EH (cell line): ENCODE measurements at places on chromosomes 5 and 9.

DNA sequence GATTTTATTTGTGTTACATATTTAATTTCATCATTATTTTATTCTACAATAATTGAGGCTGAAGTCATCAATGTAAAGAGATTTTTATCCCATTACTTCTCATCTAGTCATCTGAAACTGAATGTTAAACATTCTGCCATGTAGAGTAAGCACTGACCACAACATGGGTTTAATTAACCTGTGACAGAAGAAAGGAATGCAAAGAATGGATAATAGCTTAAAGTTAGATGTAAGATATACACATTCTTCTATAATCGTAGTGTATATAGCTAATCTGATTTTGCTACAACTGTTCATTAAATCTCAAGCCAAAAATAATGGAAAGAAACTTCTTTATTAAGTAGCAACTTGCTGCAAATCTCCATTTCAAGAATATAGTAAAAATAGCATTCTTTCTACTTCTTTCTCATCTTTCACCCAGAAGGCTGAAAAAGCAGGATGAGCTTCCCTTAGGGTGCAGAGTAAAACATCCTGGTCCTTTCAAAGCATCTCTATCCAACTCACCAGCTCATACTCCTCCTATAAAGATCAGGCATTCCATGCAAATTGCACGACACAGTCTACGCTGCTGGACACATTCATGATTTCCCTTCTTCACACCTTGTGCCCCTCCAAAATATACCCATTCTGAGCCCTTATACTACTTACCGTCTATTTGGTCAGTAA, 115.2 kb downstream of the EFNA5 start:
- peak; percentile 77 for DNase-seq

- DNase-seq: no peak
These were observed 985 bp upstream of the WDR38 start for GRCh38 chr9:124852121-124852828.

GRCh38 chr5:151081431-151082281, 822 bp upstream of the TNIP1 start:
- DNase-seq: peak; percentile 81

DNA sequence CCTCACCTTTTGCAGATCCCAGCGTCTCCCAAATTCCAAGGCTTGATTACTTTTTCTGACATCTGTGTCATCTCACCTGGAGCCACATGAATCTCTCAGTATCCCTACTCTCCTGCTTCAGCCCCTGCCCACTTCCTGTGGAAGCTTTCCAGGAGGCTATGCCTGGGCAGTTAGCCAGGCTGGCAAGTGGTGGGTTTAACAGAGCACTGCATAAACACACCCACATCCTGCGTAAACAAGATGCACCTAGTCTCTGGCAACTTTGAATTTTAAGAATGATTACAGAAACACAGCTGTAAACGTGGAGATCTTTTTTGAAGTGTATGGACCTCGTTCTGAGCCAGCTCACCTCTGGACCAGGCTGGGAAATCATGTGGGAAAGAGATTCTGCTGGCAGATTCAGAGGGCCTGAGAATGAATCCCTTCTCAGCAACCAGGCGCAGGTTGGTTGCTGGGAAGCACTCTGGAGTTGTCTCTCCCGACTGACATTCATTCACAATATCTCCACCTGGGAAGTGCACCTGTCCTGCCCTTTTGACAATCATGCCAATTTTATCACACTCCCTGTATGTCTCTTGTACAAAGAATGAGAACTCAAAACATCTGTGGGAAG, 55.7 kb upstream of the FANCC start:
- DNase-seq: no peak

DNA sequence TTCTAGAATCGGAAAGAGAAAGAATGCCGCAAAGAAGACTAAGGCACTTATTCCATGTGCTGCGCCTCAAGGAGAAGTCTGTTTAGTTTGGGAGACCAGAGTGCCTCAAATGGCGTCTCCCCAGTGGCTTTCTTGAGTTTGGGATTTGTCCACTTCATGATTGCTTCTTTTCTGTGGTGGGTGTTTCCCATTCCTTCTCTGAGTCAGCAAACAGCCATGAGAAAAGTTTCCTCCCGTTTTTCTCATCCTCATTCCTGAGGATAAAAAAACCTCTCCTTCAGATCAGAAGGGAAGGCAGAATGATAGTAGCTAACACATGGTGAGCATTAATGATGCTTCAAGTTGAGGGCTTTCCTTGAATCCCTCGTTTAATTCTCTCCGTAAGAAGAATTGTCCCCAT, 275.9 kb upstream of the WWC1 start:
- DNase-seq: peak; percentile 69

- no peak for DNase-seq
These were observed 5.9 kb upstream of the LCN1 start for GRCh38 chr9:135515083-135515951.

DNA sequence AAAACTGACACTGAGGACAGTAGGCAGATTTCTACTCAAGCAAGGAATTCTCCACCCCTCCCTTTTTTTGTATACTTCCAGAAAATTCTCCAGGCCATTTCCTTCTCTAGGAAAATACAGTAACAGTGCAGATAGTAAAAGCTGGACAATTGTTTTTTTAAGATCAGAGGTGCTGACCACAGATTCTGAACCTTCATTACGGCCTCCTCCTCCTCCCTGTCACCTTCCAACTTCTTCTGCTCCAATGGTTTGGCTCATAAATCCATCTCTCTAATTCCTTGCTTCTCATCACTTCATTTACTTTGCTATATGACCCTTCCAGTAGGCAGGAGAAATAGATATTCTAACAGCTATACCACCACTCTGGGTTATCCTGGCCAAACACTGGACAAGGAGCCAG, 220.6 kb downstream of the FBN2 start:
- no peak for DNase-seq

DNA sequence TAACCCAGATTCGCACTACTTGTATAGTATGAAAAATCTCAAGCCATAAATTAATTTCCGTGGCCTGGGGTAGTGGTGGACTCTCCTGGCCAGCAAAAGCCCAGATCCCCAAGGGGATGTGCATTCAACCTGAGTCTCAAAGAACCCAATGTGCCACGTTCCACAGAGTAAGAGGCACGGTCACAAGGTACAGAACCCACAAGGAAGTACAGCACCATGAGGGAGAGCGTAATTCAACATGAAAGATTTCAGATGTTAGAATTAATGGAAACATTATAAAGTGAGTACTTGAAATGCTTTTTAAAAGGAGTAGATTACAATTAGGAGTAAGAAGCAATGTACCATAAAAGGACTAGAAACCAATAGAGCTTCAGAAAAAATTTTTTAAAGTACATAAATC, 23.4 kb downstream of the SRD5A1 start:
- no peak for DNase-seq

DNA sequence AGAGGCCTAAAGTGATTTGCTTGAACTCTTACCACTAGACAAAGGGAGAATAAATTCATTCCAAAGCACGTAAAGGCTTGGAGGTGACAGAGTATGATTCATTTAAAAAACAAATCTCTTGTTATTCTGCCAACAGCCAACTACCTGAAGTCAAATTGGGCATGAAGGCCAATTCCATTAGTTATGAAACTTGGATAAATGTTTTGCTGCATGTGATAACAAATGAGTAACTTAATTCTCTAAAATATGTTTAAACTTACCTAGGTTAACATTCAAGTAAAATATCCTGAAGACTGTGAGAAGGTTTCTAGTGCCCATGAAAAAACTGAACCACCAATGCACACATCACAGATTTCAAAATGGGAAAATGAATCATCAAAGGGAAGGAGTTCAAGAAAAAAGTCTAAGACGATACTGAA, 120.1 kb upstream of the TSLP start:
- no peak for DNase-seq

- no peak for DNase-seq
These were observed 139.7 kb downstream of the TLE1 start for GRCh38 chr9:81549500-81550206.

DNA sequence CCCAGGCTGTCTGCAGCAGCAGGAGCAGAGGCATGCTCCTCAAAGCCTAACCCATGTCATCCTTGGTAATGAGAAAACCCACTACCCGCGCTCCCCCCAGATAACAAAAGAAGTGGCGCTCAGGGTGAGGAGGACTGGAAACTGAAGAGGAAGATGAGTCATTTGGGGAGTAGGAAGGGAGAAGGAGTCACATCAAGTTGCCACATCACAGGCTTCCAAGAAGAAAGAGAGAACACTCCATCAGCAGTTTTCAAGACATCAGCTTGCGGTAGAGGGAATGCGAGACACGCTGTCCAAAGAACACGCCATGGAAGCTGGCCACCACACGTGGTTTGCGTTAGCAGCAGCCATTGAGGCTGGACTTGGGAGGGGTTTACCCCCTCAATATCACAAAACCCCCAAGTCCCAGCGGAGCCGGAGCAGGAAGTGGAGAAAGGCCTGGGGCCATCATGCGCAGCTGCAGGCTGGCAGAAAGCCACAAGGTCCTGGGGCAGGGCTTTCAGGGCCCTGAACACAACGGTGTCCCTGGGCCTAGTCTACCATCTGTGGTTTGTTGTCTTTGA, 41.5 kb downstream of the SH3PXD2B start:
- peak; percentile 99 for DNase-seq

DNA sequence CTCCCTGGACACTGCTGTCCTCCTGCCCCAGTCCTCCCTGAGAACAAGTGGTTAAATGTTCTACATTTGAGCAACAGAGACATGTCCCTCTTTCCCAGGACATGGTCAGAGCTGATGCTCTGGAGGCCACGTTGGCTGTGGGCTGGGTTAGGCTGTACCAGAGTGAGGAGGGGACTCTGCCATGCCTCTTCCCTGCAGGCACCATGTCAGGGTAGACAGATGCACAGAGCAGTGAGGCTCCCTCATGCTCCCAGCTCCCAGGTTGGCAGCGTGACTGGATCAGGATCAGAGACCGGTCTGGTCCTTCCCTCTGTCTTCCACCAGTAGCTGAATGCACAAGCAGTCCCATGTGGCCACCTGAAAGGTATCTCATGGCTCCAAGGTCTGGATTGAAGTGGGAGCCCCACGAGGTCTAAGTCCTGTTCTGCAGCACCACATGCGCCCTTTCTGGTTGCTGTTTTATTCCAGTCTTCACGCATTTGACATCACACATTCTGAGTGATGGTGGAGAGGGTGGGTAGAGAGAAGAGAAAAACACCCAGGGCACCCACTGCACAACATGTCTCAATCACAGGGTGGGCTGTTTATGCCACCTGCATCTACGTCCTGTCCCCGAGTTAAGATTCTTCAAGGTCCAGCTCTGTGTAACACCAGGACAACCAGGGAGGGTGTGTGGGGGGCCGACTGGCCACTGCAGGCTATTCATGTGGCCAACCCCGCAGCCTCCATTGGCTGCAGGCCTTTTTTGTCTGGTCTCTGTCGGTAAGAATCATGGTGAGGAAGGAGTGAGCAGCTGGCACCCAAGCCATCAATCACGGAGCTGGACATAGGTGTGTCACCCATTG, 204.9 kb downstream of the FANCC start:
- DNase-seq: no peak

- DNase-seq: no peak
These were observed 330.5 kb downstream of the NPR3 start for GRCh38 chr5:33041586-33041985.

DNA sequence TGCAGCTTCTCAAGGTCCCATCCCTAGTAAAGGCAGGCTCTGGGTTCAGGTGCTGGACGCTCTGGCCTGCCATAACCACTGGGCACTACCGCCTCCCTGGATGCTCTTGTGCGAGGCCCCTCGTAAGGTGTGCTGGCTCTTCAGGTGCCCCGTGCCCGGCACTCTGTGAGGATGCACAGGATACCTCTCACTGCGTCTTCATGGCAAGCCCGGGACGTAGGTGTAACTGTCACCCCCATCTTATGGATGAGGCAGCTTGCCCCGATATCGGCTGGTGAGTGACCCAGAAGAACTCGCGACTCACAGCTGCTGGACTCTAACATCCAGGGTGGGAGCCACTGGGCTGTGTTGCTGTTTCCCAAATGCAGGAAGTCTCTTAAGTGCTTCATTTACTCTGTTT, 79.0 kb downstream of the GTF3C4 start:
- DNase-seq: no peak

DNA sequence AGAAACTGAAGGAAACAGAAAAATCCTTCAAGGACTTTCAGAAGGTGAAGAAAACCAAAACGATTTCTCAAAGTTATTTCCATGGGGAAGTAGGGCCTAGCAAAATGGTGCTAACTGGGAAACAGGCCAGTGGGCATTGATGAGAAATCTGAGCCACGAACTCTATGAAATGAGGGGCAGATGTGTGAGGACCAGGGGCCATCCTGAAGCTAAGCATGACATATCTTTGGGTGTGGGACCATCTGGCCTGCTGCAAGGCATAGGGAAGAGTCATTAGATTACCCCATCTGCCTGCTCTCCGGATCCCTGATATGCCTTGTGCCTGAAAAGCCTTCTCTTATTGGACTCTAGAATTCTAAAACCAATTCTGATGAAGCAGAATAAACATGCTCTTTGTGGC, 143.8 kb downstream of the PALM2AKAP2 start:
- DNase-seq: no peak

DNA sequence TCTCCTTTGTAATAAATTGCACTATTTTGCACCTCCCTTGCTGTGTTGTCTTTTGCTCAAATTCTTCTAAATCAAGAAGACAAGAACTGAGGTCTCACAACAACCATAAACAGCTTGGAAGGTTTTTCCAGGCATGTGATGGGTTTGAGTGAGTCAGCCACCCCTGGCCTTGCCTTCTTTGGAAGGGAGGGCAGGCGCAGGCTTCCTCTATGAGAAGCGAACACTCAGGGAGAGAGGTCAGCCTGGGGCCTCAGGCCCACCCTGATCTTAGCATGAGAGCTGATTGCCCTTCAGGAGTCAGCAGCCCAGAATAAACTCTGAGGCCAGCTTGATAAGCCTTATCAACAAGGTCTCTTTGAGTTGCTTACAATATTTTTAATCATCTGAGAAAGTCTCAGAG, 31.6 kb downstream of the S1PR3 start:
- peak; percentile 66 for DNase-seq

DNA sequence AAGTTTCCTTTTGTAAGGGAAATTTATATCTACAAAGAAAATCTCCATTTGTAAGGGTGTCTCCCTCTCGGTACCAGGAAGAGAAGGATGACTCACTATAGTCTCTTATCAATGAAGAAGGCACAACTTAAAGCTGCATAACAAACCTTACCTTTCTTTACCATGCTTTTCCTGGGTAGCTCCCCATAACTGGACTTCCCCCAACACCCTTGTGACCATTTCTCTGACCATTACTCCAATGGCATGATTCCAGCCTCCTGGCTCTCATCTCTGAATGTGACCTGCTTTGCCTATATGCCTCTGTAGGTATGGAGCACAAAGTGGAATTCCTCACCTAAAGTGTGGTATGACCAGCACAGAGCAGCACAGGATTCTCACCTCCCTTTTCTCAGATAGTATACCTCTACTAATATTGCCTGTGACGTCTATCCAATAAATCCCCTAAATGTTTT, 62.8 kb downstream of the GNA14 start:
- no peak for DNase-seq
